ENCODE measurements at places on chromosomes 3 and 15. TPM values are rescaled to one million over a fixed set of nuclear protein-coding genes. Genes with fewer than 3 reads are reported as not detected.

WNT7A gene
- total RNA-seq, result not detected

SPATA12 gene
- total RNA-seq, result not detected

GPR62 gene
- not detected for total RNA-seq

CRABP1 gene
- total RNA-seq, result not detected

DNA sequence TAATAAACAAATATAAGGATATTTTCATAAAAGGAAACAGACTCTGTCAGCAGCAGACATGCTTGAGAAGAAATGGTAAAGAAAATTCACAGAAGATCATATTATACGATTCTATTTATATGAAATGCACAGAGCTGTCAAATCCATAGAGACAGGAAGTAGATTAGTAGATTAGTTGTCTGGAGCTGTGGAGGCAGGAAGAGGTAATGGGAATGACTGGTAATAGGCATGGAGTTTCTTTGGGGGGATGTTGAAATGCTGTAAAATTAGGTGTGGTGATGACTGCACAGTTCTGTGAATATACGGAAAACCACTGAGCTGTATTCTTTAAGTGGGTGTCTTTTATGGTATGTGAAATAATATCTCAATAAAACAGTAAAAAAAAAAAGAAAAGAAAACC, 35.3 kb downstream of the CEP152 start:
- no peak overlapping the region for H3K4me3 ChIP-seq
- H3K36me3 ChIP-seq, result no peaks in the 10 kb centered on the region
- H3K27me3 ChIP-seq, result no peaks in the 10 kb centered on the region
- no peaks in the 10 kb centered on the region for H3K4me1 ChIP-seq
- no peak for DNase-seq

ZNF501 gene
- total RNA-seq, result 3.6 TPM

DNA sequence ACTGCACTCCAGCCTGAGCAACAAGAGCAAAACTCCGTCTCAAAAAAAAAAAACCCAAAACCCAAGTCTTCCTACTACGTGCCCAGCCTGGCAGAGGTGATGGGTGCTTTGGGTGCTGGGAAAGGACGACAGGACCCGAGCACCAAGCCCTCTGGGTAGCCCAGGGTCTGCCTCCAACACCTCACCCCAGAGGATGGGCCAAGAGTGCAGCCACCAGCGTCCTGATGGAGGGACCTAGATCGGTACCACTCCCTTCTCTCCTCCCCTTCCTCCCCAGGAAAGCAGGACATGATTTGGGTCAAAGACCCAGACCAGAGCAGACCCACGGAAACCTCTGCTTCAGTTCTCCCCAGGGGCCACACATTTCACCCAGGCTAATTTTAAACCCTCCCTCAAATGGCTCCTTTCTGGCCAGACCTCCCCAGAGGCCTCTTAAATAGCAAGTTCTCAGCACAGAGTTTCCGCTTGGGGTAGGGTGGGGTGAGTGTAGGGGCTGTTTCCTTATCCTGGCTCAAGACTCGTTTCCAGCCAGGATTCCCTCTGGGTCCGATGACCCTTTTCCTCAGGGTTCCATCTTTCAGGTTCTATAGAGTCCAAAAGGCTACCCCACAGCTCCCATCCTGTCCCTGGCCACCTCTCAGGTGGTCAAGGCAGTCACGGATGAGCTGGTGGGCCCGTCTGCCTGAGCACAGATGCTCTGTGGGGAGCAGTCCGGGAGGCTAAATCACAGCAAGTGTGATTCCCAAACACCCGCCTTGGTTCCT, 20.5 kb downstream of the RBPMS2 start:
- no peak overlapping the region for H3K27ac ChIP-seq
- no peaks in the 10 kb centered on the region for H3K4me1 ChIP-seq
- no peak overlapping the region for H3K4me3 ChIP-seq
- DNase-seq, result no peak

DNA sequence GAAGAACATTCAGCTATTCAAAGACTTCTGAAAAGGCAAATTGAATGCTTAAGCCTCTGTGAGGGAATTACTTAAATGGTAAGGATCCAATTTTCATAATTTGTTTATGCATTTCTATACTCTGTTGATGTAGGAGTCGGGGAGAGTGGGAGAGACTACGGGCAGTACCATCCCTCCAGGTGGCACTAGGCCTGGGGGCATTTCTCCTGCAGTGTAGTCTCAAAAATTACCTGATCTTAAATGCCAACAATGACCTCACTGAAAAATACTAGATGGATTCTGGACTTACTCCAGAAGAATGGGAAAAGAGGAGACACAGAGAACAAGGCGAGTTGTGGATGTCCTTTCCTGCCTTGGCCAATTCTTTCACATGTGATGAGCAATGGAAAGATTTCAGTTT, 77.8 kb upstream of the PLXND1 start:
- no peak for DNase-seq
- no peak overlapping the region for H3K4me3 ChIP-seq
- H3K4me1 ChIP-seq, result peaks cover 29% of the 10 kb centered on the region
- no peaks in the 10 kb centered on the region for H3K36me3 ChIP-seq
- no peak overlapping the region for H3K27ac ChIP-seq
- no peaks in the 10 kb centered on the region for H3K27me3 ChIP-seq

All from thoracic aorta (tissue), 2 donors.